ENCODE measurements at places on chromosomes 5 and 9.

GRCh38 chr5:127428276-127428675 is 89.2 kb upstream of the PRRC1 start:
- no peak for DNase-seq

GRCh38 chr5:158223054-158223600 is 364.2 kb upstream of the CLINT1 start:
- DNase-seq = no peak

DNA sequence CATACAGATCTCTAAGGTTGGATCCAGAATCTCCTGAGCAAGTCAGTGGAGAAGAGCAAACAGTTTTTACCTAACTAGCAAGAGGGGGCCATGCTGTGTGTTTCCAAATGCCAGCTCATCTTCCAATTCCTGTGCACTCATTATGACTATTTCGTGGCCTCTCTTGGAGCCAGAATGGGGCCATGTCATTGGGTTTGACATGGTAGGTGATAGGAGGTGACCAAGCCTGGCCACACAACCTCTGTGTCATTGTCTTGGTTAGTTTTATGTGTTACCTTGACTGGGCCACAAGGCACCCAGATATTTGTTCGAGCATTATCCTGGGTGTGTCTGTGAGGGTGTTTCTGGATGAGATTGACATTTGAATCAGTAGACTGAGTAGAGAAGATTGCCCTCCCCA is 206.2 kb downstream of the HSPA4 start:
- DNase-seq = no peak

DNA sequence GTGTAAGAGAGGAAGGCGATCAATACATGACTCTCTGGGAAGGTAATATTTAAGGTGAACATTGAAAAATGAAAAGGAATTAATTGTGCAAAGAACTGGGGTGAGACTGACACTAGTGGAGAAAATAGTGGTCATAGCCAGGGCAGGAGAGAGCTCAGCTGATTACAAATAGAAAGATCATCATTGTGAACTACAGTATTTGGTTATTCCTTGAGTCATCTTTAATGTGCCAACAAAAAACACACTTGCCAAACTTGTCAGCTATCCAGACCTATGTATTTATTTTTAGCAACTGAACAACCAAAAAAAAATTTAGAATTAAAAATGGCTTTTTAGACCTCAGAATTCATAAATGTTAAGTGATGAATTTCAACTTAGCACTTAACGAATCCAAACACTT is 749.8 kb upstream of the CDH9 start:
- no peak for DNase-seq

DNA sequence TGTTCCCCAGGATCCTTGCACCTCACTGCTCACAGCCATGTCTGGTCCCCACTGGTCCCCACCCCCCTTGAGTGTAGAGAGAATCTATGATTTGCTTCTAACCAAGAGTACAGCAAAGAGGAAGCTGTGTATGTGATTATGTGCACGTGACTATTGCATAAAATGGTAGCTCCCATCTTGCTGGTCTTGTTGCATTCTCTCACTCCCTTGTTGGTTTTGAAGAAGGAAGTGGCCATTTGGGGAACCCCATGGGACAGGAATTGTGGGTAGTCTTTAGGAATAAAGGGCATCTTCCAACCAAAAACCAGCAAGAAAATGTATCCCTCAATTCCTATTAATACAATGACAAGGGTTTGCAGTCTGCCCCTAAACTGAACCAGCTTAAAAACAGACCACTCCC is 5.2 kb upstream of the FCN2 start:
- no peak for DNase-seq

Data from AG09319 (cell line).